RWPE2 (cell line): ENCODE measurements at places on chromosomes 3 and 15.

GRCh38 chr15:68377766-68378165 lies 54.2 kb downstream of the ITGA11 start:
- DNase-seq = peak; percentile 26

- peak; percentile 58 for DNase-seq
Observed at GRCh38 chr3:104952146-104952972, 414.4 kb upstream of the ALCAM start.

- no peak for DNase-seq
Observed at GRCh38 chr15:95296643-95297042, 1033.9 kb upstream of the NR2F2 start.

- DNase-seq = no peak
Observed at GRCh38 chr3:48215876-48216275, 7.4 kb upstream of the CAMP start.

DNA sequence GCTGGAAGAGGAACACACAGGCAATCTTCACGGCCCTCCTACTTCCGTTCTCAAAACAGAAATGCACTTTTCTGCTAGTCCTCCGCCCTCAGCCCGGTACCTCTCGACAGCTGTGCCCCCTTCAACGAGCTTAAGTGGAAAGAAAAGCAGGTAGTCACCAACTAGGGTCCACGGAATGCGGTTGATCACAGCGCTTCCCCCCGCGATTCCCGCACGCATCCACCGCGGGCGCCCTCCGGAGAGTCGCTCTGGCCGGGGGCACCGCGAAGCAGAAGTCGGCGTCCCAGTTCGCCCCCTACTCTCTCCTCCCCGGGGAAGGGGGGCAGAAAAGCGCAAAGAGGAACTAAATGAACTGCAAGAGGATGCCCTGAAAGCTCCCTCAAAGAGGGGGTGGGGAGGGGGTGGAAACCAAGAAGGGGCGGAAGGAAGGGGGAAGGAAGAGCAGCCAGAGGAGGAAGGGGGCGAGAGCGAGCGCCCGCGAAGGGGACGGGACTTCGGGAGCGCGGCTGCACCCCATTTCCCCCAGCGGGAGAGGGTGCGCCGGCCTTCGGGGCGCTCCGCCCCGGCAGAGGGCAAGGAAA lies 738 bp downstream of the ACAP2 start:
- no peak for DNase-seq

- no peak for DNase-seq
Observed at GRCh38 chr15:35317217-35317616, 228.7 kb downstream of the DPH6 start.

DNA sequence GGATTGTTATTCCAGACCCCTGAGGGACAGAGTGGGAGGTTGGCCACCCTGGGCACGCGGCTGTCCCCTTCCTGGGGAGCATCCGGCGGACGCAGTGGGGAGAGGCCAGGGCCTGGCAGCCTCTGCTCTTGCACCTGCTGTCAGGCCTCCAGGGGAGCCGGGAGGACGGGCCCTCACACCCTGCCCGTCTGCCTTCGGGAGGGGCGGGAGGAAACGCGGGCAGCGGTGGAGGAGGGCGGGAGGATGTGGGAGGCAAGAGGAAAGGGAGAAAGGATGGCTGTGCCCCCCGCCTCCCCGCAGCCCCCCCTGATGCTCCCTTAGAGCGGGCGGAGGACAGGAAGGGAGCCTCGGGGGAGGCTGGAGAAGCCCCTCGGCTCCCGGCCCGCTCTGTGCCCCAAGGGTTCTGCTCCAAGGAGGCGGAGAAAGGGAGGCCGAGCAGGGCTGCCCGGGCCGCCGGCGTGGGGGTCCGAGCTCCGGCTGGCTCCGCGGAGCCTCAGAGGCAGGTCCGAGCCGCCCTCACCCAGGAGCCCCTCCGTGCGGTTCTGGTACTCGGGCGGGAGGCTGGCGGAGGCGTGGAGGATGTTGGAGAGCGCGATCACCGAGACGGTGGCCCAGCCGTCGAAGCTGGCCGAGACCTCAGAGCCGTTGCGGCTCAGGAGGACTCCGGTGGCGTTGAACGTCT lies 40.9 kb downstream of the MUC20 start:
- DNase-seq = no peak

GRCh38 chr15:69713726-69714559 lies 261.3 kb downstream of the RPLP1 start:
- DNase-seq = no peak

DNA sequence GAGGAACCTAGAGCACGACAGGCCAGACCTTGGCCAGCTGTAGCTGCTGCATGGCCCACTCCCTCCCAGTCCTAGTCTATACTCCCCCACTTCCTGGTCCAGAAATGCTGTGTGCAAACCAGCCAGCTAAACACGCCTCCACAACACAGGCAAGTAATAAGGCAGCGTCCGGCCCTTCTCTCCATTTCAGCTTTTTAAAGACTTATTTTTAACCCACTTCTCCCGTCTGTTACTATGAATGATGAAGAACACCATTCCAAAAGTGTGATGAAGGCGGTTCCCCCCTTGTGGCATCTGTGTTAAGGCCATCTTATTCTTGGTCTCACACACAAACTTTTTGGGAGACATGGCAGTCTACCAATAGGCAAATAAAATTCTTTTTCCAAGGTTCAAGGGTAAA lies 164.1 kb upstream of the CHRNA7 start:
- DNase-seq = no peak

DNA sequence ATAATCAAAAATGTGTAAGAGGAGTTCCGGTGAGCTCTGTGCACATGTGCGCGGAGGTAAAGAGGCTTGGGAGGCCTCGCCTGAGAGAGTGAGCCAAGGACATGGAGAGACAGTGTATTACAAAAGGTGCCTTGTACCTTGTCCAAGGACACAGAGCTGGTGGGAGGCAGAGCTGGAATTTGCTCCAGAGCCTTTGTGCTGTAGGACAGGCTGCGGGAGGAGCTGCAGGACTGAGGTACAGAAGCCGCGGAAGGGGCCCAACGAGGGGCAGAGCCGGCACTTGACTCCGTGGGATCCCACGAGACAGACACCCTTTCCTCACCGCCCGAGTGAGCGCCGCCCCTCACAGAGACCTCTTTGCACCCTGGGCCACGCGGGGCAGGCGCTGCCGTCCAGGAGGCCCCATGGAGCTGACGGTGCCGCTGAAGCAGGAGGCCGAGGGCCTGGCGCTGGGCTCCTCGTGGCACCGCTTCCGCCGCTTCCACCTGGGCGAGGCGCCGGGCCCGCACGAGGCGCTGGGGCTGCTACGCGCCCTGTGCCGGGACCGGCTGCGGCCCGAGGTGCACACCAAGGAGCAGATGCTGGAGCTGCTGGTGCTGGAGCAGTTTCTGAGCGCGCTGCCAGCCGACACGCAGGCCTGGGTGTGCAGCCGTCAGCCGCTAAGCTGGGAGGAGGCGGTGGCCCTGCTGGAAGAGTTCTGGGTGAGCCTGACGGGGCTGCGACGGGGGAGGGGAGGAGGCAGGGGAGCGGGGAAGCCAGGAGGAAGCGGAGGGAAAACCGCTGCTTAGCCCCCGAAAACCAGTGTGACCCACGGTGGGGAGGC lies 68.7 kb downstream of the SLTM start:
- peak; percentile 74 for DNase-seq

DNA sequence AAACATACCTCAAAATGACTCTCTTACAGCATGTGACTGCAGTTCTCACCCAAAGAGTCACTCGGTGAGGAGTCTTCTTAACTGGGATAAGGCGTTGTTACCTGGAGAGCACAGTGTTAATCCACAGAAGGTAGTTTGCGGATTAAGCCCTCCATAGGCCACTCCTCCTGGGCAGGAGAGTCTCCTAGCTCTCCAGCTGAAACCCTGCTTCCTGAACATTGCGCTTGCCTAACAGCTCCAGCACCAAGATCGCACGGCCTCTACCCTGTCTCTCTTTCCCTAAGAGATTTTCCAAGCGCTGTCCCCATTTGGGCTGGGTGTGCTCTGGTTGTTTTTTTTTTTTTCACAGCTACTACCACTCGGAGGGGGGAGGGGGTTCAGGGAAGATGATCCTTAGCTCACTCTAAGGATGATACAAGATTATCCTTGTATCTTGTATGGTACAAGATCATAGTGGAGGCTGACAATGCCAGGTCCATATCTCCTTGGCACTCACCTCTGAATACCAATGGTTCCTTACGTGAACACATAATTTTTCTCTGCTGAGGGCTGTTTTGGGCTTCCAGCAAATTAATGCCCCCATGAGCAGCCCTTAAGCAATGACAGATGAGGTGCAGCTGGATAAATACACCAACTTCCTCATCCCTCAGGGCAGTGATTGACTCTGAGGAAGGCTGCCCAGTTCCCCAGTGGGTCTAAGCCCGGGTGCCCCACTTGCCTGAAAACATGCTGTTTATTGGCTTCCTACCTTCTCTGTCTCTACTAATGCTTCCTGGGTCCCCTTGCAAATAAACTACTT lies 185.2 kb upstream of the TSC22D2 start:
- DNase-seq = no peak

DNA sequence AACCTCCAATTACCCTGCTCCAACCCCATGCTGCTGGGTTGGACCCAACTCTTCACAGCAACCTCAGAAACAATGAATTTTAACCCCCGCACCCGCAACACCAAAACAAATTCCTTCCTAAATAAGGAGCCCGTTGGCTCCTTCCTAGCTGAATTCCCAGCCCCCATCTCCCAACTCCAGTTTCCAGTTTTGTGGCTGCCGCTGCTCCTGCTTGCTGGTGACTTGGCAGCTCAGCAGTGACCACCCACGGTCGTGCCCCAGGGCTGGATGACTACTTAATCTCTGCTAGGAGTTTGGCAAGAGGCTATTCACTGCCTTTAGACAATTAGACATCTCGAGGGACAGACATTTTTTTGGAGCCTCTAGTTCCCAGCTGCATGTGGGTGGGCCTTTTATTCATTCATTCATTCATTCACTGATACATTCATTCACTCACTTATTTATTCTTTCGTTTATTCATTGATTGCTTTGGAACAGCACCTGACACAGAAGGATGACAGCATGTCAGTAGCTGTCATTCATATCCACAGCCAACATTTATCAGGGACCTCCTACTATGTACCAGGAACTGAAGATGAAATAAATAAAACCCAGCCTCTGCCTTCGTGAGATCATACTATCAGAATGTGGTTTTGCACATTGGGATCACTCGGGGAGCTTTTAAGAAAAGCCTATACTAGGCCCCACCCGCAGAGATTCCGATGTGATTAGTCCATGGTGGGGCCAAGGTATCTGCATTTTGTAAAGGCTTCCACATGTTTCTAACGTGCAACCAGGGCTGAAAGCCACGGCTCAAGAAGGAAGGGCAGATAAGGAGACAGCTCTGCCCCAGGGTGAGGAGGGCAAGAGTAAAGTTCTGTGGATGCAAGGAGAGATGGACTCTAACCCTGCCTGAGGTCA lies 256.5 kb downstream of the SHQ1 start:
- DNase-seq = no peak

DNA sequence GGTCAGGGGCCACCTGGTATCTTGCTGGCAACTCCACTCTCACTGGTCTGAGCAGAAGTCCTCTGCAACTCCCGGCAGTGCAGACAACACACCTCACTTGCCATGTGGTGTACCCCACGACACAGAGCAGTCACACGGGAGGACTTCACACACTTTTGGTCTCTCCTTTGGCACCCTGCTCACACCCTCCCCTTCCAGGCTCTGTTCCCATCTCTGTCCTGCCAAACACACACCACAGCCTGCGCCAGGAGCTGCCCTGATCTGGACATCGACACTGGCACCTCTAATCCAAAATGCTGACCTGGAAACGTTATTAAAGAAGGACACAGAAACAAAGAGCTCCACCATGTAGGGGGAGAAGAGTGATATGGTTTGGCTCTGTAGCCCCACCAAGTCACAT lies 57.2 kb downstream of the SLC41A3 start:
- DNase-seq = peak; percentile 13

DNA sequence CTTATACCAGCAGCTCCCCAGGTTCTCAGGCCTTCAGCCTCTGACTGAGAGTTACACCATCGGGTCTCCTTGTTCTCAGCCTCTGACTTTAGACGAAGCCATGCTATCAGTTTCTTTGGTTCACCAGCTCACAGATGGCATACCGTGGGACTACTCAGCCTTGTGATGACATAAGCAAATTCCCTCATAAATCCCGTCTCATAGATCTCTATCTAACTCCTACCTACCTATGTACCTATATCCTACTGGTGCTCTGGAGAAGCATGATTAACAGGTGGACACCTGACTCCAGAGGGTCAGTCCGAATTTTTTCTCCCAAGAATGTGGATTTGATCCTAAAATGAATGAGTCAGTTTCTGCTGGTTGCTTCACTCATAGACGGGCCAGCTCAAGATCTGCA lies 59.1 kb upstream of the CDV3 start:
- no peak for DNase-seq

GRCh38 chr3:127762787-127763105 lies 59.6 kb downstream of the MGLL start:
- DNase-seq = no peak

DNA sequence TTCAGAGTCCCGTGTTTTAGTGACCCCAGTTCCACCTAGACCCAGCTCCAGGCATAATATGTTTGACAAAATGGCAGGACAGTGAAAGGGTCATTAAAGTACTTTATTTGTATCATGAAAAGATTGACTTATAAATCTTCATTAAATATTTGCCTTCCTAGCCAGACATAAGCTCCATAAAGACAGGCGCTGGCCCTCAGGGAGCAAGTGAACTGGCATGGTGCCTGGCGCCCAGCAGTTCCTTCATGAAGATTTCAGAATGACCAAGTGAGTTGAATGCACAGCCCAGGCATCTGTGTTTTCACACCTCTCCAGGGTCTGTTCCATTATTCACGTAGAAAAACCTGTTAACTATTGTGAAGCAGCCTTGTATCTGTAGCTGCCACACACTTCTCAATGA lies 166.2 kb downstream of the GAP43 start:
- no peak for DNase-seq

- DNase-seq = no peak
Observed at GRCh38 chr3:134892761-134893160, 97.7 kb downstream of the EPHB1 start.

DNA sequence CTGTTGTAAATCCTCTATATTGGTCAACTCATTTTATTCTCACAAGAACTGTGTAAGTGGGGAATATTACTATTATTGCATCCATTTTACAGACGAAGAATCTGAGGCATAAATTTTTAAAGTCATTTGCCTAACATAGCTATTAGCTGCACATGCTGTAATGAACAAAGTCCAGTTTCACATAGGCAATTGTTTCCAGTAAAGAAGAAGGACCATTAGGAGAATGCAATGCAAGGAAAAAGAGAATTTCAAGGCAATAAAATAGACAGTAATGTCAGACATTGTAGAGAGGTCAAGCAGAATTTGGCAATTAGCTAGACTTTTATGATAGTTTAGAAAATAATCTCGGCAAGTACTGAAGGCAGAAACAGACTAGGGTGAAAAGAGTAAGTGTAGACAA lies 578.7 kb upstream of the NECTIN3 start:
- DNase-seq = no peak

DNA sequence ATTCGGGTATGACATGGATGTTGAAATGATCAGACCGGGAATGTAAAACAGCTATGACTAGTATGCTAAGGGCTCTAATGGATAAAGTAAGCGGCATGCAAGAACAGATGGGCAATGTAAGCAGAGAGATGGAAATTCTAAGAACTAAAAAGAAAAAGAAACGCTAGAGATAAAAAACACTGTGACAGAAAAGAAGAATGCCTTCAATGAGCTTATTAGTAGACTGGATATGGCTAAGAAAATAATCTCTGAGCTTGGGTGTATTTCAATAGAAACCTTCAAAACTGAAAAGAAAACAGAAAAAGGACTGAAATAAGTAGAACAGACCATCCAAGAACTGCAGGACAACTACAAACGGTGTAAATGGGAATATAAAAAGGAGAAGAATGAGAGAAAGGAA lies 101.2 kb downstream of the HES1 start:
- no peak for DNase-seq
